ENCODE measurements at places on chromosomes 12 and 14. TPM values are rescaled to one million over a fixed set of nuclear protein-coding genes. Genes with fewer than 3 reads are reported as not detected.

GPRC5A gene
- 2.4 TPM for total RNA-seq

- no peak for DNase-seq
These were observed 119.5 kb downstream of the ANO4 start for GRCh38 chr12:100913872-100914592.

CDK2 gene
- 19.6 TPM for total RNA-seq

- DNase-seq = peak; percentile 72
These were observed 427 bp upstream of the TMEM120B start for GRCh38 chr12:121712190-121712460.

HOXC10 gene
- total RNA-seq = not detected

DNA sequence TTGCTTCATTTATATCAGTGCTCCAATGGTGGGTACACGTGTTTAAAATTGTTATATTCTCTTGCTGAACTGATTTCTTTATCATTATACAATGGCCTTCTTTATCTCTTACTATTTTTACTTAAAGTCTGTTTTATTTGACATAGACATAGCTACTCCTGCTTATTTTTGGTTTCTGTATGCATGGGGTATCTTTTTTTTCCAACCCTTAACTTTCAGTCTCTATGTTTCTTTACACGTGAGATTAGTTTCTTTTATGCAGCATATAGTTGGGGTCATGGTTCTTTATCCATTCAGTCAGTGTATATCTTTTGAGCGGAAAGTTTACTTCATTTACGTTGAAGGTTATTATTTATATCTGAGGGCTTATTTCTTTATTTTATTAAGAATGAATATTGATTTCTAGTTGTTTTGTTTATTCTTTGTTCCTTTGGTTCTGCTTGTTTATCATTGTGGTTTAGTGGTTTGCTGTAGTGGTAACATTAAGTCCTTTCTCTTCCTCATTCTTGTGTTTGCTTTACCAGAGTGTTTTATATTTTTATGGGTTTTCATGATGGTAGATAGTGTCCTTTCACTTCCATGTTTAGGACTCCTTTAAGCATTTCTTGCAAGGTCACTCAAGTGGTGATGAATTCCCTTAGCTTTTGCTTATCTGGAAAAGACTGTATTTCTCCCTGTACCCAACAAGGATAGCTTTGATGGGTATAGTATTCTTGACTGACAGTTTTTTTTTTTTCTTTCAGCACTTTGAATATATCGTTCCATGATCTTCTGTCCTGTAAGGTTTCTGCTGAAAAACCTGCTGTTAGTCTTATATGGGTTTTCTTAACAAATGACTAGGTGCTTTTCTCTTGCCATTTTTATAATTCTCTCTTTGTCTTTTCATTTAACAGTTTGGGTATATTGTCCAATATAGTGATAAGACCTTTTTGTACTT lies 38.3 kb upstream of the FAR2 start:
- no peak for DNase-seq

DNA sequence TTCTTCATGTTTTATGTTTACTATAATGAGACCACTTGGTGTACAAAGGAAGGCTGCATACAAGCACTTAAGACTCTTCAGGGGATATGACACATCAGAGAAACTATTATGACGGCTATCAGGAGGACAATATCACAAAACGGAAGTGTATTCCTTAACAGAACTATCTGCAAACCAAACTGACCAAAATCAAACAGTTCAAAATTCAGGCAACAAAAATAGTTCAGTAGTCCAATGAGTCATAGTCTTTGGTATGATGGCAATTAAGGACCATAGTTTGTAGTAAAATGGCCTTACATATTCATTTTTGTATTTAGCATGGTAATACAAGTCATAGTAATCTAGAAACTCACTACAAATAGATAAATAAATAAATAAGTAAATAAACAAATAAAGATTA lies 1638.7 kb upstream of the SEL1L start:
- no peak for DNase-seq

GRCh38 chr12:28057856-28058615 lies 85.5 kb upstream of the PTHLH start:
- no peak for DNase-seq

- DNase-seq = no peak
These were observed 206.5 kb downstream of the BCAT1 start for GRCh38 chr12:24742378-24742777.

DNA sequence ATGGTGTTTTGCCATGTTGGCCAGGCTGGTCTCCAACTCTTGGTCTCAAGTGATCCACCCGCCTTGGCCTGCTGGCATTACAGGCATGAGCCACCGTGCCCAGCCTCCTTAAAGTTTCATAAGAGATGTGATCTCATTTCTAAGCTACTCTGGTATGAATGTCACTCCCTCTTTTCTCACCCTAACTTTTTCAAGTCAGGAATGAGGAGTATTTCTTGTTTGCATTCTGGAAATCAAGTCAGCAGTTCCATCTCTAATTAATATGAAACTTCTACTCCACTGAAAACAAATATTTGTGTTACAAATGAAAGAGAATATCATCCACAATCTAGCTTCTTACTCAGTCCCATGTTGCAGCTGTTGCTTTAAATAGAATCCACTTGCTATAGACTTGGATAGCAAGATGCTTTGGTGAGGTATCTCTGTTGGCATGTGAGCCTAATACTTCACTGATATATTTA lies 61.3 kb downstream of the ARF6 start:
- no peak for DNase-seq

GRCh38 chr14:50726372-50727107 lies 58.4 kb upstream of the SAV1 start:
- DNase-seq = no peak

GRCh38 chr14:99182548-99183250 lies 89.3 kb downstream of the BCL11B start:
- peak; percentile 30 for DNase-seq

GYS2 gene
- not detected for total RNA-seq

TRPV4 gene
- total RNA-seq = 0.14 TPM

- DNase-seq = no peak
These were observed 49.1 kb downstream of the KCNA1 start for GRCh38 chr12:4958697-4959375.

DNA sequence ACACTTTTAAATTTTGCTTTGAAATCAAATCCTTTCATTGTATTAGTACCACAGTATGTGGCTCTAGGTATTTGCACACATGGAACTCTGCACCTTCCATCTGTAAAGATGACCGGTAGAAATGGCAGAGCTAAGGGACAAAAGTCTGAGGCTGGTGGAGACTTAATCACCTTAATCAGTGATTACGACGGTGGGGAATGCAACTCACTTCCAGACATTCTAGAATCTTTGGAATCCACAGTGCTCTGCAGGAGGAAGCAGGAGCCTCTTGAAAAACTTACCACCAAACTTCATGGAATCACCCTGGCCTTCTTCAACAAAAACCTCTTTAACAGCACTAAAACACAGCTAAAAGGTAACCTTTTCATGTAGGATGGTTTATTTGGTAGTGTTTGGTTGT lies 3.9 kb upstream of the DACT1 start:
- no peak for DNase-seq

DNA sequence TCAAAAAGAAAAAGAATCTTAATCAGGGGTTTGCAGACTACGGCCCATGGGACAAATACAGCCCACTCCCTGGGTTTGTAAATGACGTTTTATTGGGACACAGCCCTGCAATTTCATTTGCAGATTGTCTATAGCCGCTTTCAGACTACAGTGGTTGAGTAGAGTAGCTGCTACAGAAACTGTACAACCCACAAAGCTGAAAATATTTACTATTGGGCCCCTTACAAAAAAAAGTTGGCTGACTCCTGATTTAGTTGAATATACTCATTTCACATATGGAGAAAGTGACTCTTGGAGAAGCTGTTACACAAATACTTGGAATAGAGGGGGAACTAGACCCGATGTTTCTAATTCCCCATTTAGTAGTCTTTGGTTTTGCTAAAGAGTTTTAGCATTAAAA lies 162.5 kb upstream of the NOS1 start:
- DNase-seq = no peak

DNA sequence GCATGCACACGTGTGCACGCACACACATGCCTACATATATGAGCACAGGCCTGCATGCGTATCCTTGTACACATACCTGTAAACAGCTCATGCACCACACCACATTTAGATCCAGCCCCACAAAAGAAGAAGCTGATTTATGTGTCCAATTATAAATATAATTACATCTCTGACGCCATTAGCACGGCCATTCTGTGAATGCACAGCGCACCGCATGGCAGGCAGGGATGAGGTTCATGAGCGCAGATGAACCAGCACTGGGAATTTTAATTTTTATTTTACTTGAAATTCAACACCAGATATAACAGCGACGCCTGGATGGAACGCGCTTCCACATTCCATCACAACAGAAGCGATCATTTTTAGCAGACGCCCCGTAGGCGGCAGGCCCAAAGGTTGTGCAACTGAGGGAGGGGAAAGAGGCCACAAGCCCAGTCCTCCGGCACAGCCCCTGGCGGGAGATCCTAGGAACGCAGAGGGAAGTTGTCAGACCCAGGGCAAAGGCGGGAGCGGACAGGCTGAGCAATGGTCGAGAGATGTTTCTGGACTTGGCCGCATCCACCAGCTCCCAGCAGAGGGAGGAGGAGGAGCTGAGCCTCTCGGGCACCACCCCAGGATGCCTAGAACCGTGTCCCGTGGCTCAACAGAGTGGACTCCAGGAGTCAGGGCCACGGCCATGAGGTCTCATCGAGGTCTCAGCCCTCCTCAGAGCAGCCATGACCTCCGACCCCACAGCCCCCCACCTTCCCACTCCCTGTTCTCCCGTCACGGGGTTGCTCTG lies 37.9 kb upstream of the GALNT9 start:
- DNase-seq = peak; percentile 66

DNA sequence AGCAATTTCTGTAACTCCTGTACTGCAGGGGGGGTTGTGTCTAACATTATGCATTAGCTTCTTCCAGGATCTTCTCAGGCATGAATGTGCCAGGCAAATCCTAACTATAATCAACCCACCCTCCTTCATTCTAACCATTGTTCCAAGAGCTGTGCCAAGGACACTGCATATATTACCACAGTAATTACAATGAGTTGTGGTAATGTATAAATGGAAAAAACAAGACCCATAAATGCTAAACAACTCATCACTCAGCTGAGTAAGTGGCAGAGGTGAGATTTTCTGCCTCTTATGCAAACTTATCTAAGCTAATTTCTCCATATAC lies 80.6 kb downstream of the PRKD1 start:
- DNase-seq = no peak

GRCh38 chr14:104869669-104870367 lies 4.8 kb downstream of the CEP170B start:
- no peak for DNase-seq

- no peak for DNase-seq
These were observed 142.7 kb downstream of the RAD51B start for GRCh38 chr14:67962215-67962644.

TPCN1 gene
- 25.7 TPM for total RNA-seq

PABPN1 gene
- total RNA-seq = 71.5 TPM

TIGAR gene
- total RNA-seq = 6.0 TPM

- DNase-seq = no peak
These were observed 43.2 kb upstream of the BCL11B start for GRCh38 chr14:99315197-99315596.

DNA sequence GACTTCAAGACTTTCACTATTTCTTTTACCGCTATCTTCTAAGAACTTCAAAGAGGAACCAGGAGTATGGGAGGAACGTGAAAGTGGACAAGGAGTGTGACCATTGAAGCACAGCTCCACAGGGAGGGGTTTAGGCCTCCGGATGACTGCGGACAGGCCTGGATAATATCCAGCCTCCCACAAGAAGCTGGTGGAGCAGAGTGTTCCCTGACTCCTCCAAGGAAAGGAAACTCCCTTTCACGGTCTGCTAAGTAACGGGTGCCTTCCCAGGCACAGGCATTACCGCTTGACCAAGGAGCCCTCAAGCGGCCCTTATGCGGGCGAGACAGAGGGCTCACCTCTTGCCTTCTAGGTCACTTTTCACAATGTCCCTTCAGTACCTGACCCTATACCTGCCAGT lies 267.0 kb downstream of the RPL10L start:
- DNase-seq = no peak

COPZ1 gene
- total RNA-seq = 69.0 TPM

GRCh38 chr14:79705126-79705894 lies 506.0 kb downstream of the DIO2 start:
- DNase-seq = no peak

DNA sequence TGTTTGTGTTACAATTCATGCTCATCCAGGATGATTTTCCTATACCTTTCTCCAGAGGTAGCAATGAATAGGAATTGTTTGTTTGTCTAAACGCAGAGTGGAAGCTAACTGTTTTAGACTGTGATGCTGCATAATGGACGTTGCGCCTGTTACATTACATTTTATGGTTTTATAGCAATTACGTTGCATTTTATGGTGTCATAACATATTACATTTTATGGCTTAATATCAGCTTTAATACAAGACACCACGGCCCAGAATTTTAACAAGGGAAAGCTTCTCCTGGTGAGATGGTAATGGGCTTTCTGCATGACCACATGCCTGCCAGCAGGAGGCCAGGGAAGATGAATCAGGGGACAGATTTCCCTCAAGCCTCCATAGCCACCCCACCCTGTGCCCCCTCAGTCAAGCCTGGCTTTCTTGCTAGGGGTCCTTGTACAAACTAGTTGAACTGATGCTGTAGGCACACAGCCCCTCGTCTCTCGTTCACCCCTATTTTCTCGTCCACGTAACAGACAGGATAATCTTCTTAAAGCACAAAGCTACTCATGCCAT lies 56.5 kb downstream of the HSPB8 start:
- DNase-seq = no peak

DNA sequence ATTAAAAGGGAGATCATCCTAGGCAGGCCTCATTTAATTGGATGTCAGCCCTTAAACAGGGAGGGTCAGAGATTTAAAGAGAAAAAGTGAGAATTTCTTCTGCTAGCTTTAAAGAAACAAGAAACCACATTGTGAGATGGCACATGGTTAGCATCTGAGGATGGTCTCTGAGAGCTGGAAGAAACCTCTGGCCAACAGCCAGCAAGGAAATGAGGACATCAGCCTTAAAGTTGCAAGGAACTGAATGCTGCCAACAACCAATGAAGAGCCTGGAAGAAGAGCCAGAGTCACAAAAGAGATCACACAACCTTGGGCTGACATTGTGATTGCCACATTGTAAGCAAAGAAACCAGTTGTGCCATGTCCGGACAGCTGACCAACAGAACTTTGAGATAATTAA lies 17.5 kb upstream of the FAR2 start:
- DNase-seq = no peak

GRCh38 chr12:42961395-42961794 lies 371.8 kb upstream of the PRICKLE1 start:
- DNase-seq = no peak

- DNase-seq = no peak
These were observed 66.6 kb upstream of the FAR2 start for GRCh38 chr12:29082522-29082921.

Data from sigmoid colon (tissue), 7 donors.